Left renal pelvis (tissue), 4 donors: ENCODE measurements at places on chromosomes 4 and X. TPM values are rescaled to one million over a fixed set of nuclear protein-coding genes. Genes with fewer than 3 reads are reported as not detected.
A peak's percentile ranks its signal among the peaks of the same experiment; 100 is the strongest.

DNA sequence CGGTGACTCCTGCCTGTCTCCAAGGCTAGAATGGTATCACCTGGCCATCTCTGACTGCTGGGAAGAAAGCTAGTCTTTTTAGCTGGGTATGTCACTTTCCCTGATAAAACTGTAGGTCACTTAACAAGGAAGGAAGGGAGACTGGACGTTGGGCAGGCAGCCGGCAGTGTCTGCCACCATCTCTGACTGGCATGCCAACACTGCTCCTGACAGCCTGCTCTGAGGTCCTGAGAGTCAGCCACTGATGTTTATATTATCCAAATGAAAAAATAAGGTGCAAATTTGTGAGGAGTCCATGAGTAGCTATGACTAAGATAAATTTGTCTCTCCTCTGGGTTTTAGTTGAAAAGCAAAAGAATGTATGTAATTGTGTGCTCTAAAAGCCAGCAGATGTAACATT lies 77.2 kb downstream of the SNX25 start:
- DNase-seq = no peak

- DNase-seq = no peak
Measured at GRCh38 chr4:10697086-10697485, 12.5 kb upstream of the CLNK start.

- DNase-seq = no peak
Measured at GRCh38 chr4:150302553-150302952, 224.3 kb downstream of the DCLK2 start.

GRCh38 chr4:175671491-175671934 lies 140.6 kb downstream of the GPM6A start:
- DNase-seq = peak; percentile 9

DNA sequence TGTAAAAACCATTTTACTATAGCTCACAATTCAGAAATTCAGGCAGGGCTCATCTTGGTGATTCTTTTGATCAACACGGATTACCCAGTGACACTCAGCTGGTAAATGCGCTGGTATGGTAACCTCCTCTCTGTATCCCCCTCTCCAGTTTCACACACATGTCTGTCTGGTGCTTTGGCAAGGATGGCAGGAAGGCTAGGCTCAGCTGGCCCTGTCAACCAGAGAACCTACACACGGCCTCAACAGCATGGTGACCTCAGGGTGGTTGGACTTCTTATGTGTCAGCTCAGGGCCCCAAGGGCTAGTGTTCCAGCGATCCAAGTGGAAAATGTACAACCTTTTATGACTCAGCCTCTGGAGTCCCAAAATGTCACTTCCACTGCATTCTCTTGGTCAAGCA lies 55.7 kb upstream of the EOLA2 start:
- DNase-seq = no peak

- no peak for DNase-seq
Measured at GRCh38 chr4:23894021-23894420, 4.2 kb upstream of the PPARGC1A start.

- no peak for DNase-seq
Measured at GRCh38 chrX:55056820-55057674, 17.8 kb upstream of the PAGE2B start.

GRCh38 chr4:134343081-134343480 lies 141.5 kb upstream of the PABPC4L start:
- DNase-seq = no peak

DNA sequence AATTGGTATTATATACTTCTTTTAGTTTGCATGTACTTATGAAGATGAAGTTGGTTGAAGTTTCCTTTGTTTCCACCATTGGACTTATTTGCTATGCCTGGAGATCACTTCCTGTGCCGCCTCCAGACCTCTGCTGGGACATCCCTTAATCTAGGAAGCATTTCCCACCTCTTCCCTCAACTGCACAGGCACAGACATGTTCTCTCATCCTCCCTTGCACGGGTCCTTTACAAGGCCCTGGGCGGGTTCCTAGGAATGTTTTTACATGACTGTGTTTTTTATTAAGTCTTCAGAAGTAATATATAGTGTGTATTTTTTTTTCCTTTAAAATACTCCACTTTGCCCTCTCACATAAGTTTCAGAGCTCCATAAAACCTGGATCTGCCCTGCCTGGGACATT lies 51.0 kb downstream of the TMEM131L start:
- DNase-seq = no peak

- DNase-seq = no peak
Measured at GRCh38 chrX:9327086-9327746, 137.6 kb upstream of the TBL1X start.

DNA sequence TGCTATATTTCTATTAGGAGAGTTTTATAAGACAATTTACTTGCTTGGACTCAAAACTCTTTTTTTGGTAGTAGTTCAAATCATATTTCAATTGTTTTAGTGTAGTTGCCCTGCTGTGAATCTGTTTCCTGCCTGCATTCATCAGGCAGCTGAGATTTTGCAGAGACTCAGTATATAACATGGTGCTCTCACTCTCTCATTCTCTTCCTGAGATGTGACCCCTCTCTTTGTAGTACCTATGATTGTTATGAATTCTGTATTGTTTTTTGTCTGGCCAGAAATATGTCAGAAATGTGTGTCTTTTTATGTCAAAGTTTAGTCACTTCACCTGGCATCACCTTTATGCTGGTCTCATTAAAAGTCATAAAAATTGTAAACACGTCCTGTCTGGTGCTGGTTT lies 374.0 kb downstream of the RAPGEF2 start:
- no peak for DNase-seq

DNA sequence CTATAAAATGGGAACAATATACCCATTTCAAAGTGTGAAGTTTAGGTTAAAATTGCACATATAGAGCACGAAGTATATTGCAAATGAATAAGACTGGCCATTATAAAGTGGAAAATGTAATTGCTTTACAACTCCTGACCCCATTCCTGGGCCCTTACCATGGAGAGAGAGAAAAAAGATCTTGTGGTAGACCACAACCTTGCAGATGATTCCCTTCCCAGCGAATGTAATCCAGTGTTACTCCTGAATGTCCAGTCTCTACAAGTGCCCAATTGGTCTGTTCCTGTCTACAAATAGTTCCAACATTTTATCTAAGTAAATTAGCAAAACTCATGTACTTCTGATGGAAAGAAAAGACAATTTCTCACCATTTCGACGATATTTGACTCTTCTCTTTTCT lies 184.1 kb upstream of the LNX1 start:
- DNase-seq = no peak

Gene TLR7
- polyA plus RNA-seq = 0.56 TPM

Gene FGF13
- 14.2 TPM for polyA plus RNA-seq

Gene RS1
- 0.15 TPM for polyA plus RNA-seq

Gene JAKMIP1
- polyA plus RNA-seq = not detected

Gene CENPU
- 38.4 TPM for polyA plus RNA-seq

Gene PAGE4
- polyA plus RNA-seq = 0.43 TPM
